ENCODE measurements at places on chromosomes 11 and 22. TPM values are rescaled to one million over a fixed set of nuclear protein-coding genes. Genes with fewer than 3 reads are reported as not detected.

DNA sequence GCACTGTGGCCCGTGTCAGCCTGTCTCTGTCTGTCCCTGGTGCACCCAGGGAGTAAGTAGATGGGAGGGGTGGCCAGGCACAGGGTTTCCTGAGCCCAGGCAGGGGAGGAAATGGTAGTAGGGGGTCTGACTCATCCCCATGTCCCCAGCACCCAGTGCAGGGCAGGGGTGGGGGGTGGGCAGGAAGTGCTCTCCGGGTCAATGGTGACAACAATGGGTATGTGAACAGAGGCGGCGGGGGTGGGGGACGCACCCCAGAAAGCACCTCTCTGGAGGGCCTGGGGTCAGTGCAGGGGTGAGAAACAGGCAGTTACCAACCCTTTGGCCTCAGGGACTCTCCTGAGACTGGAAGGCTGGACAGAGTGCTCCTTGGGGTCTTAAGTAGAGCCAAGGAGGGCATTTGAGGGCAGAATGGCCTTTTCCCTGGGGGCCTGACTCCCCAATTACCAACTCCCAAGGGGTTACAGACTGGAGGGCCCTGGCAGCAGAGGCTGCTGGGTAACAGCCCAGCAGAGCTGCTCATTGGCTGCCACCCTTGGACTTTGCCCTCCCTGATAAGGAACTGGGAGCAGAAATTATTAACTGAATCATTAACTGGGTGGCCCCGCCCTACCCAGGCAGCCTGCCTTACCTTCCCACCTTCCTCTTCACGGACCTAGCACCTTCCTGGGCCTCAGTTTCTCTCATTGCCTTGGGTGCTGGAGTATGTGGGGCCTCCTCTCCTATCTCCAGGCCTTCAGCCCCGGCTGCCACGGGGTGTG lies 4.2 kb downstream of the MYRF start:
- H3K27ac ChIP-seq: peak overlapping the region; percentile 82
- no peaks in the 10 kb centered on the region for H3K36me3 ChIP-seq
- H3K4me1 ChIP-seq: peaks cover 19% of the 10 kb centered on the region
- peaks cover 21% of the 10 kb centered on the region for H3K27me3 ChIP-seq
- H3K4me3 ChIP-seq: peak overlapping the region; percentile 52
- peak; percentile 51 for DNase-seq

GRCh38 chr22:24761888-24762675 lies 12.4 kb downstream of the PIWIL3 start:
- H3K4me1 ChIP-seq: no peaks in the 10 kb centered on the region
- peaks cover 10% of the 10 kb centered on the region for H3K27me3 ChIP-seq
- no peaks in the 10 kb centered on the region for H3K36me3 ChIP-seq
- DNase-seq: no peak
- no peak overlapping the region for H3K4me3 ChIP-seq

- peaks cover 2% of the 10 kb centered on the region for H3K36me3 ChIP-seq
- no peak overlapping the region for H3K4me3 ChIP-seq
- H3K4me1 ChIP-seq: no peaks in the 10 kb centered on the region
- no peaks in the 10 kb centered on the region for H3K27me3 ChIP-seq
Observed at GRCh38 chr22:29693161-29693560, 26.6 kb upstream of the CABP7 start.

DNA sequence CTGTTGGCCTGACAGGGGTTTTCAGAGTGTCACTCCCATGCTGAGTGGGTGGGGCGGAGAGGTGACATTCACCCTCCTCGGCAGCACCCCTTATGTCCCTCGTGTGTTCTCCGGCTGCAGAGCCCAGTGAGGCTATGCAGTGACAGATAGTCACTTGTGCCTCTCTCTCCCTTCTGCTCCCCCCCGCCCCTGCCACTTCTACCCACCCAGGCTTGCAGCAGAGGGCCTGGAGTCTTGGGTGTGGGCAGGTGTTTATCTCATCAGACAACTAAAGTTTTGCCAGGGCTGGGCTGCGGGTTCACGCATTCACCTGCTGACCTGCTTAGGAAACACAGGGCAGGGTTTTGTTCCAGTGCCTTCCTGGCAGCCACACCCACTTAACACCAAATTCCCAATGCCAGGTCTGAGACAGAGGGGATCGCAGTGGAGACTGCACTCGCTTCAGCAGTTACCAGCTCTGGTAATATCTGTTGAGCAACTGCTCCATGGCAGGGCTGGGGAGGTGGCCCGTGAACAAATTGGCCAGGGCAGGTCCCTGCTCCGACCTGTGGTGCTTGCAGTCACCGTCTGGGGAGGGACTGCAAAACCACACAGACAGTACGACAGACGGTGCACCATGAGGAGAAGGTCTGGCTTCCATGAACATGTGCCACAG lies 50.5 kb upstream of the ADA2 start:
- H3K4me1 ChIP-seq: peaks cover 33% of the 10 kb centered on the region
- H3K36me3 ChIP-seq: no peaks in the 10 kb centered on the region
- DNase-seq: no peak
- H3K4me3 ChIP-seq: no peak overlapping the region
- peaks cover 3% of the 10 kb centered on the region for H3K27me3 ChIP-seq

DNA sequence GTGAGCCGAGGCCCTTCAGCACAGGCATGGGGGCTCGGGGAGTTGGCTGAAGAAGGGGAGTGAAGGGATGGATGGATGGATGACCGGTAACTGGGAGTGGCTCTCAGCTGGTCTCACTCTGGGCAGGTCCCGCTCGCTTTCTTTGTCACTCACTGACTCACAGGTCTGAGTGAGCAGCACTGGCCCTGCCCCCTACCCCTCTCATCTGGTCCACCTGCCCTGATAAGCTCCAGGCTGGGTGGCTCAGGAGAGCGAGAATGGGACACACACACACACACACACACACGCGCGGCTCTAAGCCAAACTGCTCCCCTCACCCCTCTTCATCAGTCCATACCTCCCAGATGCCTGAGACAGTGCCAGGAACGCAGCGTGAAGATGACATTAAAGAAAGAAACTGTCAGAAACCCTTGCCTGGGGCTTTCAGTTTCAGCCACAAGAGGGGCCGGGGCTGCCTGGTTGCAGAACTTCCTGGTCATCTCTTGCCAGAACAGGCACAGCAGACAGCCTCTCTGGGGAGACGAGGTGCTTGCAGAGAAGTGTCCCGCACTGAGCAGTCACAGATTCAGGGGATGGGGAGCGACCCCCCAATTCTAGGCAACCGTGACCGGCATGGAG lies 16.5 kb upstream of the SHISAL1 start:
- H3K27me3 ChIP-seq: peaks cover 72% of the 10 kb centered on the region
- no peaks in the 10 kb centered on the region for H3K36me3 ChIP-seq
- H3K4me3 ChIP-seq: peak overlapping the region; percentile 39
- peak; percentile 54 for DNase-seq

DNA sequence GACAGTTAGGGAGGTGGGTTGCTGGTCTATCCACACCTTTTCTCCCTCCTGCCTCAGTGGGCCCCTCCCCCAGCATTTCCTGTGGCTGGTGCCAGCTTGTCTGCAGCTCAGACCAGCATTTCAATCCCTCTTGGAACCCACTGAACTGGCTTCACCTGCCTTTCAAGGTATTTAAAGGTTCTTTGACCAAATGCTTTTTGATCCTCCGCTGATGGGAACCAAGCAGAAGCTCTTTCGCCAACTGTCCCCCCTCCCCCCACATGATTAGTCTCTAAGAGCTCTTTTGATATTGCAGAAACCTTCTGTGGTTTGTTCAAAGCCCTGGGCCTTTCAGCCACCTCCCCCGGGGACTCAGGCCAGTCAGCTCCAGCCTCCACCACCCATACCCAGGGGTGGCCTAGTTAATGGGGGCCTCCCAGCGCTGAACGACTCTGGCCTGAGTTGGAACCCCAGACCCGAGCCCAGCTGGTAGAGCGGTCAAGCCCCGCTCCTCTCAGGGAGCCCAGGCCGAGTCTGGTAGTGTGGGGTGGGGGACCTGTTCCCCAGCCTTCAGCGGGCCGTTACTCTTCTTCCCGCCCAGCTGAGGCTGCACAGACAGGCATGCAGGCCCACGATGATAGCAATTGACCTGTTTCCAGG lies 6.0 kb upstream of the SYT7 start:
- peaks cover 47% of the 10 kb centered on the region for H3K27me3 ChIP-seq
- H3K27ac ChIP-seq: no peak overlapping the region
- H3K4me3 ChIP-seq: no peak overlapping the region
- H3K4me1 ChIP-seq: peaks cover 10% of the 10 kb centered on the region
- no peaks in the 10 kb centered on the region for H3K36me3 ChIP-seq

- H3K27ac ChIP-seq: no peak overlapping the region
- H3K4me1 ChIP-seq: peaks cover 55% of the 10 kb centered on the region
- H3K4me3 ChIP-seq: no peak overlapping the region
Observed at GRCh38 chr11:72075109-72075508, 5.2 kb downstream of the NUMA1 start.

Gene GAL3ST3
- 0.44 TPM for total RNA-seq

Gene OR10G6
- total RNA-seq: not detected

Gene MMP10
- total RNA-seq: not detected

All from activated naive CD8-positive, alpha-beta T cell treated with anti-CD3 and anti-CD28 coated beads, Interleukin-2, amount 10 ng/mL, durations not matched to agents 7 days and 5 days (primary cell).